Globus pallidus (tissue), 1 donor: ENCODE measurements at places on chromosomes 3 and 15.

GRCh38 chr15:52925130-52925529 lies 135.0 kb upstream of the ONECUT1 start:
- no peak for DNase-seq

GRCh38 chr3:37537914-37538691 lies 323.6 kb upstream of the CTDSPL start:
- DNase-seq: no peak

GRCh38 chr3:133966954-133967353 lies 62.8 kb downstream of the SLCO2A1 start:
- no peak for DNase-seq

- DNase-seq: no peak
These were observed 35.3 kb upstream of the CDCP1 start for GRCh38 chr3:45181496-45181895.

DNA sequence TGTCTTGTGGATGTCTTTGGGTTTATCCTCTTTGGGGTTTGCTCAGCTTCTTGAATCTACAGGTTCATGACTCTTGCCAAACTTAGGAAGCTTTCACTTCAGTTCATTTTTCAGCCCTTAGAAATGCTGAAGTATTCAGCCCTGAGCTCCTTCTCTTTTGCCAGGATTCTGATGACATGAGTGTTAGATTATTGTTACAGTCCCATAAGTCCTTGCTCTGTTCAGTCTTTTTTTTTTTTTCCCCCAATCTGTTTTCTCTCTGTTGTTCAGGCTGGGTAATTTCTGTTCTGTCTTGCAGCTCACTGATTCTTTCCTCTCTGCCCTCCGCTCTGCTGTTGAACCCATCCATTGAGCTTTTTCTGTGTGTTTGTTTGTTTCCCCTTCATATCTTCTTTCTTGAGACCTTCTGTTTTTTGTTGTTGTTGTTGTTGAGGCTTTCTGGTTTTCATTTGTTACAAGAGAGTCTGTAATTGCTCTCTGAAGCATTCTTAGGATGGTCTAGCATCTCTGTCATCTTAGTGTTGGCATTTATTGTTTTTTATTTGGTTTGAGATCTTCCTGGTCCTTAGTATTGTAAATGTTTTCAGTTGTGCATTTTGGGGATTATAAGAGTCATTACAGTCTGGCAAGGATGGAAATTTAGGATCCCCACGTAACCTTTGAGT lies 18.4 kb downstream of the LRCH3 start:
- DNase-seq: peak; percentile 45

- DNase-seq: peak; percentile 17
These were observed 179.4 kb downstream of the GBE1 start for GRCh38 chr3:81581966-81582599.

- no peak for DNase-seq
These were observed 91.1 kb upstream of the TNIK start for GRCh38 chr3:171551296-171551695.

DNA sequence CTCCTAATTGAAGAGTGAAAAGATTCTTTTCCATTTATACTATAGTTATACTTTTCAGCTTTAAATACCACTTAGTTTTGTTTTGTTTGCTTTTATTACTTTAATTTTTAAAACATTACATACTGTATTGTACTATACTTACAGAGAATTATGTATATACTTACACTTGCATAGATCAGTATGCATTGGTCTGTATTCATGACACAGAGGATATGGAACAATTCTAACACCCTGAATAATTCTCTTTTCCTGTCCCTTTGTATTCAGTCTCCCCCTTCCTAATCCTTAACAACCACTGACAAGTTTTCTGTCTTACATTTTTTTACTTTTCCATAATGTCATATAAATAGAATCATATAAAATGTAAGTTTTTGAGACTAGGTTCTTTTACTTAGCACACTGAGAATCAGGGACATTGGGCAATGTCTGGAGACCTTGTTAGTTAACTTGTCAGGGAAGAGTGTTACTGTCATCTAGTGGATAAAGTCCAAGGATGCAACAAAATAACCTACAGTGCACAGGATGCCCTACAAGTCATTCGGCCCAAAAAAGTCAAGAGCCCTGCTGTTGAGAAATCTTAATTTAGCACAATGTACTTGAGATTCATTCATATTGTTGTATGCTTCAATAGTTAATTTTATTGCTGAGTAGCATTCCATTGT lies 95.7 kb upstream of the MCTP2 start:
- no peak for DNase-seq

- DNase-seq: no peak
These were observed 28.8 kb downstream of the SMAD3 start for GRCh38 chr15:67094001-67094826.

GRCh38 chr3:100088735-100089368 lies 25.4 kb downstream of the FILIP1L start:
- no peak for DNase-seq

DNA sequence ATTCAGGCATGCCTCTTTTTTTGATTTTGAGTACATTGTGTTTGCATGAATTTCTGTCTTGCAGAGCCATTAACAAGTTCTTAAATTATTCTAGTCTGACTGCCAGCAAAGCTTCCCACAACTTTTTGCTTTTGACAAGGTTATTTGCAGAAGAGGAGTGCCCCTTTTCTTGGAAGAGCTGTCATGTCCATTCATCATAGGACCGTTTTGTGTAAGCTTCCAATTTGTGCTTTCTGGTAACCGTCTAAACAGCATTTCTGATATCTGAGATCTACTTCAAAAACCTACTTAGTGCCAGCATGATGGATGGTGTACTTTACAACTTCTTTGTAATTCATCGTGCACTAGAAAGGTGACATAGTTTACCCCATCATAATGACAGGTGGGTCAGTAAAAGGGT lies 379.7 kb downstream of the NAALADL2 start:
- DNase-seq: no peak

DNA sequence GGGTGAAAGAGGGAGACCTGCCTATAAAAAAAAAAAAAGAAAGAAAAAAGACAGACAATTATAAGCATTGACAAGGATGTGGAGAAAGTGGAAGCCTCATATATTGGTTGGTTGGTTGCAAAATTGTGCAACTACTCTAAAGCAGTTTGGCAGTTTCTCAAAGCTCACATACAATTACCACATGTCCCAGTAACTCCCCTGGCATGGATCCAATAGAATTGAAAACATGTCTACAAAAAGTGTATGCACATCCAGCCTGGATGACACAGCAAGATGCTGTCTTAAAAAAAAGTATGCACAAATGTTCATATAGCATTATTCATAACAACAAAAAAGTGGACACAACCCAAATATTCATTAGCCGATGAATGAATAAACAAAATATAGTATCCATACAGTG lies 19.5 kb downstream of the SETMAR start:
- DNase-seq: no peak

DNA sequence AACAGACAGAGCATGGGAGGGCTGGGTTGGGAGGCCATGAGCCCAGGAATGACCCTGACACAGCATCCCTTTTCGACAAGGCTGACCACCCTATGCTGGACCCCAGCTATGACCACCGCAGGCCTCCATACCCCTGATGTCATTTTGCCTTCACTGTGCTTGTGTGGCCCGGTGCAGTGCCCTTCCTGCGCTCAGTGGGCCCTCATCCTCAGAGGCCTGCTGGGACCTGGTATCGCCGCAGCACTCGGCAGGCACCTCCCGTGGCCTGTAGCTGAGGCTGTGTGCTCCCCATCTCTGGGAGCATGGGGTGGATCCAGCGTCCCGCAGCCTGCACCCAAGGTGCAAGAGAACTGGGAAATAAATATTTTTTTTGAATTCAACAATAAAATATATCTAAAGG lies 73.1 kb upstream of the MEF2A start:
- DNase-seq: no peak

GRCh38 chr3:195239121-195239520 lies 31.8 kb downstream of the XXYLT1 start:
- DNase-seq: no peak

- DNase-seq: no peak
These were observed 24.5 kb downstream of the ZNF148 start for GRCh38 chr3:125350597-125350996.

DNA sequence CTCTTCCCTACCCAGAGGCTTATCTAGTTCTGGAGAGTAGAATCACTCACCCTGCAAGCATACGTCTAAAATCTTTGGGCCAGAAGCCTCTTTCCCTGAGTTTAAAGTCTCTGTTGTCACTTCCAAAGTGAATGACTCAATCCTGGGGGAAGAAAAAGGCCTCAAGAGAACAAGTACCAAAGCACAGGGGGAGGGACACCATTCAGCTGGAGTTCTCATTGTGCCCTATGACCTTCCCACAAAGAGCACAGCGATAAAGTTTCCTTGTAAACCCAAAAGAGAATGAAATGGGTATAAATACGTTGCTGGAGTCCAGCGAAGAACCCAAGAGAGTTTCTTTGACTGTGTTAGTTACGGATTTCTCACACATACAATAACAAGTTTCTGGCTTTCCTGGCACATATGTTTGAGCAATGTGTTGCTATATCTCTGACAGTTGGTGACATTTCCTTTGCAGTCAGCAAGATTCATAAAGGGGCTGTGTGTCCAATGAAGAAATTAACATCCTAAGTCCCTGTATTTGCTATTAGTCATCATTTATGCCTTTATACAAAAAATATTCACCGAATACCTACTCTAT lies 107.3 kb upstream of the PTPRG start:
- no peak for DNase-seq

DNA sequence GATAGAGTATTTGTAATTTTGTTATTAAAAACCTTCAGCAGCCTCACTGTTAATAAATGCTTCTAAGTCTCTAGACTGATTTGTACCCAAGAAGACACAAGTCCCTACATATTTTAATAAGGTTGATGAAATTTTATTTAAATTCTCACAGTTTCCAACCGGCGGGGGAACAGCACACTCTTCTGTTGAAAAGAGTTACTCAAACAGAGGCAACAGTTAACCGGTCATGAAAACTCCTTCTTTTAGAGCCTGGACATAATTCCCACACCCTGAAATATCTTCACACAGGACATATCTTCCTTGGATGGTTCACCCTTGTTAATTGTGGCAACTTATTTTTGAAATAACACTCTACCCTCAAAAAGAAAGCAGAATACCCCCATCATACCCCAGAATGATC lies 278.8 kb downstream of the FOXP1 start:
- DNase-seq: peak; percentile 73

GRCh38 chr15:52680041-52680391 lies 828 bp upstream of the ATOSA start:
- no peak for DNase-seq
